NCI-H2171 treated with DMSO at 0.1 percent for 48 hours (cell line): ENCODE measurements at places on chromosomes 1 and 21.

DNA sequence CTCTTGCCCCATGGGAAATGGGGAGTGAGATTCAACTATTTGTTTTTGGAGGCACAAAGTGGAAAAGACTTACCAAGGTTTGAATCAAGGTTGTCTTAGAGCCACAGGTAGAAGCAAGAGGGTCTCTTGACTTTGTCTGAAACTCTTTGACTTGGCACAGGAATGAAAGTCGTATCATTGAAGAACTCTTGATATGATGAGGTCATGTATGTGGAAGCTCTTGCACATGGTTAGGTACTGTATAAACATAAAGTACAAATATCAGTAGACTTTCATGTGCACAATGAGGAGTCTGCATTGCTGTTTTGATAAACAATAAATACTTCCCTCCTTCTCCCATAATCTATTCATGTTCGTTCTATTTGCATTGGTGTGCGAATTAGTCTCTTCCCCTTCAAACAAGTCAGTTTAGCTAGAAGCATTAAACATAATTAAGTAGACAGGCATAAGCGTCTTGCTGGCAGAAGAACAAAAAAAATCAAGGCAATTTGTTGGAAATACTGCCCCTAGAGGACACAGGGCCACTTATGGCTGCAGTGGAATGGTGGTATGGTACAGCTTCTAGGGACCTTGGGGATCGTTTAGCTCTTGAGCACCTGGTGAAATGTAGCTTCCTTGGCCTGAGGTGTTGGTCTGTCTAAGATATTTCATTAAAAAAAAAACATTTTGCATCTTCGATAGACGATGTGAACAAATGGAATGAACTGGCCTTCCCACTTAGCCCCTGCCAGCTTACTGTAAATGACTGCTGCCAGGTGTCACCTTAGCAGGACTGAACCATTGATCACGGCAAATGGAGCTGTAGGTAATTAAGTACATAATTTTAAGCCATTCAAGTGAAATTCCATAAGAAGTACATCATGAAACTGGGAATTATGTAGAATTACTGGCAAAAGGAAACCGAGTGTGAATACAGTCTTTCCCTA lies 218.0 kb upstream of the GALNT2 start:
- peak; percentile 58 for DNase-seq

- DNase-seq, result no peak
Observed at GRCh38 chr21:40796464-40796863, 50.5 kb downstream of the DSCAM start.

DNA sequence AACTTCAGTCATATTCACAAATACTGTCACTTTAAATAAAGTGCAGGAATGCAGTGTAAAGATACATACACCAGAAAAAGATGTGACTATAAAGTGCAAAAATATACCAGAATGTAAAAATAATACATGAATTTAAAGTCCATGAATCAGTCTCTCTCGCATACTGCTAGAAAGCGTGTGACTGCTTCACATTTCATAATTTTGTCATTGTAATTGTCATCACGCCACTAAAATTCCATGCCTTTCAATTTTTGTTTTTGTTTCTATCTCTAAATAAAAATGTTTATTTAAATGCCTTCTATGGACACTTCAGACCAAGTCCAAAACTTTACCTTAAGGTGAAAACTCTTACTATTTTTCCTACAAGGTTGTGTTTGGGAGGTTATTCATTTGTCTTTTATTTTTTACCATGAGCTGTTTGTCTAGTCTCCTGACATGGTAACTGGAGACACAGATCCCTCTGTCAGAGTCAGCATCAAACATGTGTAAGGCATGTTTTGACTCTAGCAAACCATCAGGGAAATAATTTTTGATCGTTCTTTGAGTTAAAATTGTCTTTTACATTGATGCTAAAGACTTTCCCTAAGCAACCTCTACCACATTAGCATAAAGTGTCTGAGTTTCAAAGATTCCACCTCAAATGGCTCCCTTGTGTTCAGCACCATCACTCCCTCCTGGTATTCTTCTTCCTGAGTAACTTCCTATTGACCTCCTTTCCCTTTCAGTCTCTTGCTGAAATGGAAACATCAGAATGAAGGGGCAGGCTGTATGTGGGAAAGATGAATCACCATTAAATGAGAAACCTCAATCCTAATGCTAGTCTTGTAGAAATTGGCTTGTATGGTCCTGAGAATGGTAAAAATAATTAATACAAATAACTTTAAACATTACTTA lies 14.0 kb upstream of the AIM2 start:
- no peak for DNase-seq

GRCh38 chr1:182768963-182769362 lies 20.6 kb upstream of the NPL start:
- no peak for DNase-seq

- no peak for DNase-seq
Observed at GRCh38 chr1:241485145-241485544, 34.4 kb downstream of the FH start.

- DNase-seq, result peak; percentile 27
Observed at GRCh38 chr21:34782506-34783360, 113.9 kb downstream of the CLIC6 start.

GRCh38 chr21:46454634-46455390 lies 3.9 kb upstream of the DIP2A start:
- no peak for DNase-seq

DNA sequence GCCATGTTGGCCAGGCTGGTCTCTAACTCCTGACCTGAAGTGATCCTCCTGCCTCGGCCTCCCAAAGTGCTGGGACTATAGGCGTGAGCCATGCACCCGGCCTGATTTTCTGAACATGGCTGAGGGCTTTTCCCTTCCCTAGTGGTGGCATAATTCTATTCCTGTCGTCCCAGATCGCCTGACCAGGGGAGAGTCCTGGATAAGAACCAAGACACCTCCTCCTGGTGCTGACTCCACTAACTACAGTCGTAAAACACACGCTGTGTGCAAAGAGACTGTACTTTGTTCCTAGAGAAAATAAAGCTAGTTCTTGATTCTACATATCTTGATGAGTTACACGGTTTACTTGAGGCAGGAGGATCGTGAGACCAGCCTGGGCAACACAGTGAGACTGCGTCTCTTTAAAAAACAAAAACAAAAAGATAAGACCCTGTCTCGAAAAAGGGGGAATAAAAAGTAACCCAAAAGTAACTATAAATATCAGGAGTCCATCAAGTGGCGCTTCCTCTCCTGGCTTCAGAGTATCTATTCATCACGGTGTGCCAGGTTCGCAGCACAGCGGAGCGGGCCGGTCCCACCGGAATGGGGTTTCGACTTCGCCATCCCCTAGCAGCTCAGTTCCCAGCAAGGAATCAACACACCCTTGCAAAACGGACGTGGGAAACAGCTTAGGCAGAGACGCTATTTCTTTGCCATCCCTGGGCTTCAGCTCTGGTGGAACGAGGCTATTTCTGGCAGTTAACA lies 973 bp downstream of the SDF4 start:
- peak; percentile 35 for DNase-seq

DNA sequence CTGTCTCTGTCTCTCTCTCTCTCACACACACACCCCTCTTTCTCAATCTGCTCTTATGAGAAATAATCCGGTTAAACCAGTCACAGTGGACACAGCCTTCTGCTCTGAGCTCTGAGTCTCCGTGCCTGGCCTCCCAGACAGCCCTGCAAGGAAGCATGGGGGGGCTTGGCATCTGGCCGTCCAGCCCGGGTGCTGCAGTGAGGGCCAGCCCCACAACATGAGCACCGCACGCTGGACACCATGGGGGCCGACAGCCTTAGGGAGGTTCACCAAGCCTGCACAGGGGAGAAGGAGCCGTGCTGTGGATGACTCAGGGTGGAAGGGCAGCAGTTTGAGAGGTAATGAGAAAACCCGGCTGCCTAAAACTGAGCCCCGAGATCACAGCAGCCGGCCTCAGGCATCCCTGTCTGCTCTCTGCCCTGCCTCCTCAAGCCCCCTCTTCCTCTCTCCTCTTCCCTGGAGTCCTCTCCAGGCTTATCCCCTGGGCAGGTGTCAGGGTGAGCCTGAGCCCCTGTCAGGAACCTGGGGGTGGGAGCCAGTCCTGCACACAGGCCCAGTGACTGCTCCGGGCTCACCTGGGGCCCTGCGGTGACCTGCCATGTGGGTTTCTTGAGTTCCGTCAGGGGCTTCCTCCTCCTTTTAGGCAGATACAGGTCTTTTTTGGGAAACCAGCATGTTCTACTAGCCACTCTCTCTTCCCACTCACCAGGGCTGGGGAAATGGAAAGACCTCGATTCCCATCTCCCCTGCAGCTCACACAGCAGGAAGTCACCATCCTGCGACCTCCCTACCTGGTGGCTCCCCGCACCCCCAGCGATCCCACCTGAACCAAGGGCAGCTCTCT lies 92.8 kb downstream of the ITPKB start:
- no peak for DNase-seq

- DNase-seq, result no peak
Observed at GRCh38 chr1:222911866-222912265, 97.0 kb downstream of the DISP1 start.

GRCh38 chr1:2174348-2175054 lies 20.1 kb downstream of the FAAP20 start:
- DNase-seq, result peak; percentile 74

DNA sequence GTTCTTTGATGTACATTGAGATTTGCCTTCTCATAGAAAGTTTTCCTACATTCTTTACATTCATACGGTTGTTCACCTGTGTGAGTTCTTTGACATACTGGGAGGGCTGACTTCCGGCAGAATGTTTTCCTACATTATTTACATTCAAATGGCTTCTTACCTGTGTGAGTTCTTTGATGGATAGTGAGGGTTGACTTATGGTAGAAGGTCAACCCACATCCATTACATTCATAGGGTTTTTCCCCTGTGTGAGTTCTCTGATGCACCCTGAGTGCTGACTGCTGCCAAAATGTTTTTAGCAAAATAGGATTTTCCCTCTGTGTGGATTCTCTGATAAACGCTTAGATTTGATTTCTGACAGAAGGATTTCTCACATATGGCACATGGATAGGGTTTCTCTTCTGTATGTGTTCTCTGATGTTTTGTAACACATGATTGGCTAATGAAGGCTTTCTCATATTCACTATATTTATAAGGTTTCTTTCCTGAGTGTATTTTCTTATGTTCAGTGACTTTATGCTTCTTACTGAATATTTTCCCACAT lies 37.7 kb downstream of the JMJD4 start:
- no peak for DNase-seq

- DNase-seq, result no peak
Observed at GRCh38 chr1:41618871-41619270, 134.4 kb upstream of the EDN2 start.

- no peak for DNase-seq
Observed at GRCh38 chr1:96049759-96050409, 671.7 kb upstream of the PTBP2 start.

DNA sequence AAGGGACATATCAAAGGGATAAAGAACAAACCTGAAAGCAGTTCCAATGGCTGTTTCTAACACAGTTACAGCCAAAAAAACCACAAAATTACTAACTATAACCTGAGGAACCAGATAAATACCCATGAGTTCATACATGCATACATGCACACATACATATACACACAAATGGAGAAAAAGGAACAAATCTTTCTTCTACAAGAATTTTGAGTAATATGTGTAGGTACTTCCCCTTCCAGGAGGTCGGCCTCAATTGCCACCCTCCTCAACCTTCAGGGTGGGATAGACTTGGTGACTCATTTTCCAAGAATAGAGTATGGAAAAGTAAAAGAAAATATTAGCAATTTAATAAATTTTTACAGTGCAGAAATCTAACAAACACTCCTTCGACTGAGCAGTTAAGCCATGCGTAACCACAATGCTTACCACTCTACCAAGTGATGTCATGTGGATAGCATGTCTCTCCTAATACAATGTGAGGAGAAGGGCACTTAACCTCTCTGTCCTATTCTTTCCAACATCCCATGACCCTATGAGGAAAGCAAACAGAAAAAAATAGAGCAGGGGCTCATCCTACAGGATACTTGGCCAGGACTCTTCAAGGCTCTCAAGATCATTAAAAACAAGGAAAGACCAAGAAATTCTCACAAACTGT lies 243.0 kb upstream of the RUNX1 start:
- DNase-seq, result no peak

DNA sequence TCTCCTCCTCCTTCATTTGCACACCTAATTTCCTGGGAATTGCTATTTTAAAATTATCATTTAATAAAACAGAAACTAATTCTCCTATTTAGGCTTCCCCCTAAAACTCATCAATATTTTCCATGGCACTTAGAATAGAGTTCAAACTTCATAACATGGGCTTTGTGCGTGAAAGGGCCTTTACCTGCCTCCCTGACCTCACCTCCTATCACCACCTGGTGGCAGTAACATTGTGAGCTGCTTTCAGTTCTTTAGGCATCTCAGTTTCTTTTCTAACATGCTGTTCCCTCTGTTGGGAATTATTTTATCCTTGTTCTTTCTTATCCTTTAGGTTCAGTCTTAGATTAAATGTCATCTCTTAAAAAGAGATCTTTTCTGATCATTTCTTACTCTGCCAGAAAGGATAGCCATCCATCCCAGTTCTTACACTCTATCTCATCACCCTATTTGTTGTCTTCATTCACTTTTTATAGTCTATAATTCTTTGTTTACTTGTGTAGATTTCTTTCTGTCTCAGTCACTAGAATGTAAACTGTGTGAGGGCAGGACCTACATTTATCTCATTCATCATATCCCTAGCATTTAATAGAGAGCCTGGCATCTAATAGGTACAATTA lies 133.8 kb upstream of the KIAA1614 start:
- peak; percentile 28 for DNase-seq

DNA sequence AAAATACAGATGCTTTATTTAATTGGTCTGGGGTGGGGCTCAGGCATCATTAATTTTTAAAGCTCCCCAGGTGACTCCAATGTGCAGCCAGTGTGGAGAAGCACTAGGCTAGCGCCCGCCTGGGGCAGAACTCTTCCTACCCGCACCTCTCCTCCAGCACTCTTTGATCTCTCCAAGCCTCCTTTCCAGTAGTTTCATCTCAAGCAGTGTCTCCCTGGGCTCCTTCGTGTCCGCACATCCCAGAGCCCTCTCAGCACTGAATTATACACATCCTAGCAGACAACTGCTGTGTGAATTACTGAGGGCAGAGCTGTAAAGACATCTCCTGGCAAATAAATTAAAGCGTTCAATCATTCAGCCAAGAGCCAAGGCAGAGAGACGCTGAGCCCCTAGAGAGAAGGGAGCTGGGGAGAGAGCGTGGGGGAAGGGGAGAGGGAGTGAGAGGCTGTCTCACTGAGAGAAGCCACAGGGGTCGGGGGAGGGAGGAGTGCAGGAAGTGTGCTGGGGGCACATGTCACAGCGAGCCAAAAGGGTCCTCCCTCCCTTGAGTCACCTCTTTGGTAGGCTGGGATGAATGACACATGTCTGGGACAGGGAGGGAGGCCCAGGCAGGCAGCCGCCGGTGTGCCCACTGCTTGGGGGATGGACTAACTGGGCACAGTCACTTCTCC lies 21.0 kb upstream of the PARP1 start:
- DNase-seq, result peak; percentile 77
